Fibroblast of skin of left biceps (primary cell): ENCODE measurements at places on chromosomes 4 and X.

DNA sequence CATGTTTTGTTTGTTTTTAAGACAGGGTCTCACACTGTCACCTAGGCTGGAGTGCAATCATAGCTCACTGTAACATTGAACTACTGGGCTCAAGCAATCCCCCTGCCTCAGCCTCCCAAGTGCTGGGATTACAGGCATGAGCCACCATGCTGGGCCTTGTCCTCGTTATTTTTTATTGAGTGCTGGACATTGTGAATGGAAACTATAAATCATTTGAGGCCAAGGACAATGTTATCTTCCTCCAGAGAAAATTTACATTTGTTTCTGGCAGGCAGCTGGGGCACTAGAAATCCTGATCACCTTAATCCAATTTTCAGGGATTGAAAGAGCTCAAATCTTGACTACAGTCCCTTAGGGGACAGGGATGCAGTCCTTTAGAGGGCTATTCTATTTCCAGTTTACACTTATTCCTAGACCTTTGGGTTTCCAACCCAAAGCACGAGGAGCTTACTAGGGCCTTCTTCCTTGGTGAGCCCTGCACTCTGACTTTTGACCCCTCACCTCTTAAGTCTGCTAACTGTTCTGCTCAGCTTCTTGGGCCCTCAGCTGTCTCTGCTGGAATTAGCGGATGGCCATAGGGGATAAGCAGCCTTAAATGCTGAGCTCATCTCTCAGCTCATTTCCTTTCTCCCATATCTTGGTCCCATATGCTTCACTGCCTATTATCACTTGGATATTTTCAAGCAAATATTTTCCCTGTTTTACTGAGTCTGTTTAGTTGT lies 23.0 kb upstream of the PDZD4 start:
- DNase-seq: no peak

DNA sequence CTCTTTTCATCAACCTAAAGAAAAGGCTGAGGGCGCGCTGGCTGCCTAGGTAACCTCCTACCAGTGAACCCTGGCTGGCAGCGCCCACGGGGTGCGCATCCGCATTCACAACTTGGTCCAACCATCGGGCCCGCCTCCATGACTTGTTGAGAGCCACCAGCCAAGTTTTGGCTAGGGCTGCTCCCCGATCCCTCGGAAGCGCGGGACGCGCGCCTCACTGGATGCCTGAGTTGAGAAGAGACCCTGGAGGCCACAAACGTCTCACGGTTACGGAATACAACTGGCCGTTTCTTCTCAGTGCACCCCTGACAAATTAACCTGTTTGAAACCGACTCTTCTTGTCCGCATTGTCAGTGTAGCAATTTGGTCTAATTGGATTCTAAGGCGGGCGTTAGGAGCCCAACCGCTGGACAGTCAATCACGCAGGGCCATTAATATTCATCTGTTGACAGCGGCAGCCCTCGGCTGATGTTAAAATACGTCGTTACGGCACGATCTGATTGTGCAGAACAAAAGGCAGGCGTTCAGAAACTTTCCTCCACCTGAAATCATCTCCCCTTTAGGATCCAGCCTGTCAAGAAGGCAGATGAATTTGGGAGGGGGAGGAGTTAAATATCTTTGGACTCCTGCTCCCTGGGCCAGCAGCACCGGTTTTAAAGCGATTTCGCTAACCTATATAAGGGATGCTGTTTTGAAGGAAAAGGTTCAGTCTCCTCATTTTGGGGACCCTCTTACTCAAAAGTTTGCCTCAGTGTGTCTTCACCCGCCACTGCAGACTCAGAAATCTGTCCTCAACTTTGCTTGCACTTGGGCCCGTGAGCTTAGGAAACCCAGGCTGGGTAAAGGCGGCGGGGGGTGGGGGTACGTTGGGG lies 1.2 kb downstream of the GPC3 start:
- no peak for DNase-seq

- no peak for DNase-seq
Observed at GRCh38 chr4:73446336-73446938, 10.4 kb downstream of the AFP start.

GRCh38 chrX:18707426-18708049 lies at the start of gene PPEF1:
TSS of gene PPEF1 (plus strand) at chrX:18707645. CDS start at chrX:18707781, 136 bp downstream.
- no peak for DNase-seq

- no peak for DNase-seq
Observed at GRCh38 chr4:53956053-53956452, 108.4 kb downstream of the CHIC2 start.
